ENCODE measurements at places on chromosomes 7 and 10.

- no peak for DNase-seq
Observed at GRCh38 chr7:95365151-95365550, 31.0 kb downstream of the PON3 start.

DNA sequence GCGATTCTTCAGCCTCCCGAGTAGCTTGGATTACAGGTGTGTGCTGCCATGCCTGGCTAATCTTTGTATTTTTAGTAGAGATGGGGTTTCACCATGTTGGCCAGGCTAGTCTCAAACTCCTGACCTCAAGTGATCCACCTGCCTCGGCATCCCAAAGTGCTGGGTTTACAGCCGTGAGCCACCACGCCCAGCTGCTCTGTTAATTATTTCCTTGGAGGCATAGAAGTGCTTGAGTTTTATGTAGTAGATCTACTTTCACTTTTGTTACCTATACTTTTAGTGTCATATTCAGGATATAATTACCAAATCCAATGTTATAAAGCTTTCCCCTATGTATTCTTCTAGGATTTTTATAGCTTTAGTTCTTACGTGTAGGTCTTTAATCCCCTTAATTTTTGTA, 1093.0 kb downstream of the GATA3 start:
- DNase-seq = no peak

DNA sequence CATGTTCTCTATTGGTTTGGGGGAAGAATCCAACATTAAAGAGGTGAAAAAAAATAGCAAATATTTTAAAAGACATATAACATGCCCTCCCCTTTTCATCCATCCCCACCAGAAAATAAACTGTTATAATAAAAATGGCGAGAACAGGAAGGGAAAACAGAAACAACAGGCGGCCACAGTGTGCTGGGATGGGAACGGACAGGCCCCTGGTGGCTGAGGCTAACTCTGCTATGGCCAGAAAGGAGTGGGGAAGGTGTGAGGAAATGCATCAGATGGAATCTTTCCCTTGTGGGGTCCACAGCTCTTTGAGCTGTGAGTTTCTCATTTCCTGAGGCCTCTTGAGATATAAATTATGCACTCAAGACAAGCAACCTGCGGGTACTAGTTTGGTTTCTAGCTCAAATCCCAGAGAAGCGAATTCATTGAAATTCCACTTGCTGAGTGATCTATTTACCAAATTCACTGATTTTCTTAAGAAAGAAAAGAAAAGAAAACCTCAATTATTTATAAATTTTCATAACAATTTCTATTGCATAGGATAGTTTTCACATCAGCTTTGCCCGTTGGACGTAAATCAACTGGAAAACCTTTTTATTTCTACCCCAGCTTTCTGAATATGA, 139.5 kb downstream of the BMPER start:
- DNase-seq = no peak

DNA sequence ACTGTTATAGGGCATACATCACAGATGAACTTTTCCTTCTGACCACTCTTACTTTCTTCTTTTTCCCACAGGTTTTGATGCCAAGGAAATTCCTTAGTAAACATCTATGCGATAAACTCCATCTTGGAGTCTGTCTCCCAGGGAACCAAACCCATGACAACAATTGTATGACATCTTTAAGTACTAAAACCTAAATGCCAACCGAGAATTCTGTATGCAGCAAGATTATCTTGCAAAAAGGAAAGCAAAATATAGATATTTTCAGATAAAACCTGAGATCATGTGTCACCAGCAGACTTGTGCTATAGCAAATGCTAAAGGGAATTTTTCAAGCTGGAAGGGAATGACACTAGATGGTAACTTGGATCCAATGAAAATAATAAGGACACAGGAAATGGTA, 22.0 kb upstream of the BEND7 start:
- DNase-seq = no peak

GRCh38 chr10:102729029-102730026, 14.4 kb upstream of the WBP1L start:
- DNase-seq = peak; percentile 91

DNA sequence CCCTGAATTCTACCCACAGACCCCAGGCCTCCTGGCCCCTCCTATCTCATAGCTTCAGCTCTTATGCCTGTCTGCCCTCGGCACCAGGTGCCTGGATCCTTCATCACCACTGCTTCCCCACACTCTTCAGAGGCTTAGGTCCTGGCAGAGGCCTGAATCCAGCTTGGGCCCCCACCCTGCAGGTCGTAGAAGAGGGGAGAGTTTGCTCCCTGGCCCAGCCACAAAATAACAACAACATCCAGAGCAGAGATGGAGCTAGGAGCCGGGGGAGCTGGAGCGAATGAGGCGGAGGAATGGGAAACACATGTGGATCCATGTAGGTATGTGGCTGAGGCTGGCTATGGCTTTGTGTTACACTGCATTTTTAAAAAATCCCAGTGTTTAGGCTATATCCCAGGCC, 7.8 kb upstream of the OPN4 start:
- peak; percentile 30 for DNase-seq

GRCh38 chr7:99562832-99563231, 4.4 kb downstream of the ZNF655 start:
- no peak for DNase-seq

DNA sequence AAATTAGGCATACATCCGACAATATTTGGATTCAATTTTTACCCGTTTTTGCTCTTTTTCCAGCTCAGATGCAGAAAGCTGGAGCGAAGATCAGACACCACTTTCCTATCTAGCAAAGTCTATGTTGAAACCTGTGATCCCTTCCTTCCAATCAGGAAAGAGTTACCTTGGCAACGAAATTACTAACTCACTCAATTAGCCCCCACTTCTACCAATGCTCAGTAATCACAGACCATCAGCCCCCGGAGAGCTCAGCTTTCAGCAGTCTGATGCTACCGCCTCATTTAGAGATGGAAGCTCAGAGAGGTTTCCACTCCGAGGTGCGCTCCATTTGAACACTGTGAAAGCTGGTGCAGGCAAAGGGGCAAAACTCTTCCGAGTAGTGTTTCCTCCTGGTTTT, 6.7 kb downstream of the FRAT1 start:
- peak; percentile 20 for DNase-seq

- DNase-seq = no peak
Observed at GRCh38 chr10:126776168-126776567, 105.7 kb upstream of the C10orf90 start.

DNA sequence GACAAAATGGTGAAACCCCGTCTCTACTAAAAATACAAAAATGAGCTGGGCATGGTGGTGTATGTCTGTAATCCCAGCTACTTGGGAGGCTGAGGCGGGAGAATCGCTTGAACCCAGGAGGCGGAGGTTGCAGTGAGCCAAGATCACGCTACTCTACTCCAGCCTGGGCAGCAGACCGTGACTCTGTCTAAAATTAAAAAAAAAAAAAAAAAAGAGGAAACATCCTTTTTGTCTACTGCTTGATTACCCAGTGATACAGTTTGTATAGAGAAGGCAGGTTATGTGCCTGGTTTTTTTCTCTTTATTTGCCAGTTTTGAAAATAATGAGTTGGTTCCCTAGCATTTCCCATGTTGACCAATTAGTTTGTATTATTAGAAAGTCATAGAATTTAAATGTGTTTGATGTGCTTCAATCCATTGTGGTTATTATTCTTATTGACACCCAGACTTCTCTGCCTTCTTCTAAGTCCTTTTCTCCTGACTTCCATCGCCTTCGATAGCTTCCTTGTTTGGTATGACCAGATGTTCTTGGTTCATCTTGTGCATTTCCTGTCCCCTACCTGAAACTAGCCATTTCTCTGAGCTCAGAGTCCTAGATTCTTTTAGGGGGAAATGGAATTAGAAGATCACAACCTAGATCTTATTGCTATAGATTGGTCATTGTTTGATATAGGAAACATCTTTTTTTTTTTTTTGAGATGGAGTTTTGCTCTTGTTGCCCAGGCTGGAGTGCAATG, 43.2 kb downstream of the VKORC1L1 start:
- no peak for DNase-seq

DNA sequence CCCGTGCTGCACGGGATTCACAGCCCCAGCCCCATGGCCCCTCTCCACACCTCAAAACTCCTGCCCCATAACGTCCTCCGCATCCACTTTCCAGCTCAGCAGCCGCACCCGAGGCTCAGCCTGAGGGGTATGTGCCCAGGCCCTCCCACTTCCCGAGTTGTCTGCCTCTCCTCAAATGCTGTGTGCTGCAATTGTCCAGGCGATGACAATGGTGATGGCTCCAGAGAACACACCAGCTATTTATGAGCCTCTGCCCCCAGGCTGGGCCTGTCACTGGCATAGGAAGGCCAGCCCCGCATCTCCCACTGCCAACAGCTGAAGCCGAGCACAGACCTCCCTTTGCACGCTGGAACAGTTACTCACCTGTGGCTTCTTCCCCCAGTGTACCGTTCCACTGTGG, 2.4 kb upstream of the LDB3 start:
- DNase-seq = no peak

- DNase-seq = no peak
Observed at GRCh38 chr10:5581670-5582566, 57.2 kb downstream of the CALML3 start.

DNA sequence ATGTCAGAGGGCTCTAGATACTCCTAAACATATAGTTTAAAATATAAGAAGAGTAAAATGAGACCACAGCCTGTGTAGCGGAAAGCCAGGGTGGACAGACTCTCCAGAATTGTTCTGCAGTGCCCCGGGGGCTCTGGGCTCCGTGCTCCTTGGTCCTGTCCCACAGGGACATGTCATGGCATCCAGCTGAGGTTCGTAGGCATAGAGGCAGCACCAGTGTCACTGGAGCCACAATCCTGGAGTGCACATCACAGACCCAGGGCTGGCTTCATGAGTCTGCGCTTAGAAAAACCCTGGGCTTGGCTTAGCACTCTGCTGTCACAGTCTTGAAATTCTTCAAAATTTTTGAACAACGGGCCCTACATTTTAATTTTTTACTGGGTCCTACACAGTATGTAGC, 280.4 kb upstream of the ZNF32 start:
- no peak for DNase-seq

- no peak for DNase-seq
Observed at GRCh38 chr7:88276605-88277153, 30.0 kb downstream of the STEAP4 start.

GRCh38 chr7:31061185-31061584, 9.1 kb downstream of the ADCYAP1R1 start:
- DNase-seq = peak; percentile 74

- no peak for DNase-seq
Observed at GRCh38 chr7:125122173-125122572, 192.5 kb upstream of the POT1 start.

- DNase-seq = no peak
Observed at GRCh38 chr7:2199528-2199927, 33.2 kb downstream of the MAD1L1 start.

- no peak for DNase-seq
Observed at GRCh38 chr7:98238976-98239375, 13.1 kb downstream of the TECPR1 start.

DNA sequence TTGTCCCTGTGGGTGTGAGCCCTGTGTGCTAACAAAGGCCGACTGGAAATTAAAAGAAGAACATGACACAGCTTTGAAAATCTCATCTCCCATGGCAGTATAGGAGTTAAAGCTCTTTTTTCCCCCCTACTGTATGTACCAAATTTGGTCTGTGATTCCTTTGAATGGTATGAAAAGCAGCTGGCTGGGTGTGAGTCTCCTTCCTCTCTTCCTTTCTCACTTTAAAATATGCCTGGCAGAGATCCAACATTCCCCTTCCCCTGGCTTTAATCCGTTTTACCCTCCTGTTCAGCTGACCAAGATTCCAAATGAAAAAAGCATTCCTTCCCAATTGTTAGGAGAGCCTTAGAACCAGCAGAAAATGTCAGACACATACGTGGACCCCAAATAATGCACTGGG, 225.0 kb upstream of the CELF2 start:
- DNase-seq = no peak

DNA sequence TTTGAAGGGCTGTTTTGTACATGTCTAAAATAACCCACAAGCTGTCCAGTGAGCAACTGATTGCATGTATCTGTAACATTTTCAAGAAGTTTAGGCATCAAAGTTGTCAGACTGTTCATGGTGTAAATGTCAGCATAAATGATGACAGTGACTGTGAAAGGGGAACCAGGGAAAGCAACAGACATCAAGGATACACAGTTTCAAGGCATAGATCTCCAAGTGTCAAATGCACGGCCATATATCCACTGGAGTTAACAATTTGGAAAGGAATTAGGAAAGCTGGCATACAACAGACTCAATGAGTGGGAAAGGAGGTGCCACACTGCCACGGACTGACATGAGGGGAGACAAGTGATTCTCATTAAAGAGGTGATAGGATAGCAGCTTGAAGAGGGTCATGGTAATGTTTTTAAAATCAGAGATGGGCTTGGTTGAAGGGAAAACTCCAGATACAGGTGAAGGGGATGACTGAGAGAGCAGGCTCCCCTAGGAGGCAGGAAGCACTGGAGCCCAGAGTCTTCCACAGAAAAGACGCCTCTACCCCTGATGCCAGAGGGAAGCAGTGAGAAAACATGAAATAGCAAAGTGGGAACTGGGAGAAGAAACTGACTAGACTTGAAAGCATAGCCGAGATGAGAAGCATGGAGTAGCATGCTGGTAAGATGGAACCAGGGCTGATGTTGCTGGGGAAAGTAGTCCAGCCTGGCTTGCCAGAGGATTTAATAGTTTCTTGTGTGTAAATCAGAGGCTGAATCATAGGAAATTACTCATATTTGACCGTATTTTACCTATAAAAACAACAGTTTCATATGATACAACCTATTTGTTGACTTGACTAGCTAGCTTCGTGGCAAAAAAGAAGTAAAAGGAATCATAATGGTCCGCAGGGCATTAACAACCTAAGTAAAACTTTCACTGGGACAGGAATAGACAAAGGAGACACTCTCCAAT, 18.6 kb downstream of the NSMCE4A start:
- no peak for DNase-seq

DNA sequence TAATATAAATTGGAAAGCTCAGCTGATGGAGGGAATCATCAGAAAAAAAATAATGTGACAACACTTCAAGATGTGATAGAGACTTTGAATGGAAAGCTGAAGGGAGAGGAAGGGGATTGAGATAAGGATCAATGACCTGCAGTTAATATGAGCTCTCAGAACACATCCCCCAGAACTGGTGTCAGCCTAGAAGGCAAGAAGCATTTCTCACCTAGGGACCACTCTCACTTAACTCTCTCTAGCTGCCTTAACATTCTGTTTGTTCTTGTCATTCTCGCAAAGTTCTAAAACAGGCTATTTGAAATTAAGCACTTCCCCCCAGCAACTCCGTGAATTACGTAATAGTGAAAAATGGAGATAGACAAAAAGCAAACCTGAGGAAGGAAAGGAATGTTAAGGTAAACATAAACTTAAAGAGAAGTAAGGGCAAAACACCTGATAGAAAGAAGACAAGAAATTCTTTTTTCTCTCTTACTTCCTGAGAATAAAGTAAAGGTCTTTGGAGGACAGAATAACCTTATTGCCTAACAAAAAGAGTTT, 1.2 kb upstream of the MPP7 start:
- DNase-seq = no peak

GRCh38 chr10:80290474-80291220, 1.2 kb upstream of the MAT1A start:
- no peak for DNase-seq

DNA sequence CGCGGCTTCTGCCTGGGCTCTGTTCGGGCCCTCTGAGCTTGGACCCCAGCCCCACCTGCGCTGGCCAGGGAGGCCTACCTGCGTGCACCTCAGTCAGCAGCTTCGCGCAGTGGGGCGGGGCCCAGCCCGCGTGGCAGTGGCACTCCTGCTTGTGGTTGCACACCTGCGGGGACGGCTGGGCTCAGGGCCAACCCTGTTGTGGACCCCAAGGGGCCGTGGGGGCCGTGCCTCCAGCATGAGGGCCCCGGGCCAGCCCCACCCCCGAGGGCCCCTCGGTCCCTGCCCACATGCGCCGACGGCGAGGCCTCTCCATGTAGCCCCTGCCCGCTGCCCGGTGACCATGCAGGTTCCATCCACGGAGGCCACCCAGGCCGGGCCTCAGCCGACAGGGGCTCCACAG, 7.3 kb downstream of the ADAM8 start:
- no peak for DNase-seq
